ENCODE measurements at places on chromosomes 6 and 20.

DNA sequence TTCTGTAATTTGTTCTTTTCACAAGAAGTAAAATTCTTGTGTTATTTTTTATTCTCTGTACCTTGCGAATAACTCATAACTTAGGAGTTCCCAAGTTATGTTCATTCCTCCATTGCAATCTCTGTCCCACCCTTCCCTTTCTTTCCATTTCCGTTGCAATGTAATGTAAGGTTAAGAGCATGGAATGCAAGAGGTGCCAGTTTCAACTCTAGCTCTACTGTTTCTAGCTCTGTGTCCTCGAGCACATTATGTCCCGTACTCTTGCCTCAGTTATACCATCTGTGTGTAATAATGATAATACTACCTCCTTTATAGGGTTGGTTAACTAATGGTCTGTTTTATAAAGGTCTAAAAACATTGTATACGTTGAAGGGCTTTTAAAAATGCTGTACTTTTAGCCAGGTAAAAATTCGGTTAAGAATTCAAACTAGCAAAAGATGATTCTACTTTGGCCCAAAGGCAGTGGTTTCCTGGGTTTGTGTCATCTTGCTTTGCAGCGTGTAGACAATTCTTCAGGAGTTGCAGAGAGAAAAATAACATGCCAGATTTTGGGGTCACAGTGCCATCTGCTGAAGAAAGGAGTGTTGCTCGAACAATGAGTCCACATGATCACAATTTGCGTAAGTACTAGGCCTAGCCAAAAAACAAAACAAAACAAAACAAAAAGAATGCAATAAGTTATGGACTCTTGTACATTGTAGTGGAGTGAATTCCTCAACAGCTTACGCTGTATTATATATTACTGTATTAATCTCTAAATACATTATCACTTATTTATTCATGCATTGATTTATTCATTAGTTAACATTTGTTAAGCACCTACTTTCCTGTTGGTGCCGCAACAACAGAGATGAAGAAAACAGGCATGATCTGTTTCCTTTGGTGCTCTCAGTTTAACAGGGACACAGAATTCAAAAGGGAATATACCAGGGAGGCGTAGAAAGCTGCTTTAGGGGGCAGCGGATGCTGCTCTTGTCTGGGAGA, 10.0 kb upstream of the PFDN4 start:
- no peak for DNase-seq

- no peak for DNase-seq
Observed at GRCh38 chr6:157092736-157093135, 230.6 kb downstream of the TMEM242 start.

- DNase-seq, result no peak
Observed at GRCh38 chr6:117573006-117573680, 29.2 kb downstream of the GOPC start.

DNA sequence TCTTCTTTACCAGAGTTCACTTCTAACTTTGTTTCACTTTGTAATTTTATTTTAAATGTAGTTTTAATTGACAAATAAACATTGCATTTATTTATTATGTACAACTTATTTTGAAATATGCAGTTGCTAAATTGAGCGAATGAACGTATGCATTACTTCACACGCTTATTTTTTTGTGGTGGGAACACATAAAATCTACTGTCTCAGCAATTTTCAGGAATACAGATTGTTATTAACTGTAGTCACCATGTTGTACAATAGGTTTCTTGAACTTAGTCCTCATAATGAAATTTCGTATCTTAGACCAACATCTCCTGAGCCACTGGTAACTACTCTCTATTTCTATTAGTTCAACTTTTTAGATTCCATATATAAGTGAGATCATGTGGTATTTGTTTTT, 46.9 kb downstream of the NKAIN2 start:
- DNase-seq, result no peak

DNA sequence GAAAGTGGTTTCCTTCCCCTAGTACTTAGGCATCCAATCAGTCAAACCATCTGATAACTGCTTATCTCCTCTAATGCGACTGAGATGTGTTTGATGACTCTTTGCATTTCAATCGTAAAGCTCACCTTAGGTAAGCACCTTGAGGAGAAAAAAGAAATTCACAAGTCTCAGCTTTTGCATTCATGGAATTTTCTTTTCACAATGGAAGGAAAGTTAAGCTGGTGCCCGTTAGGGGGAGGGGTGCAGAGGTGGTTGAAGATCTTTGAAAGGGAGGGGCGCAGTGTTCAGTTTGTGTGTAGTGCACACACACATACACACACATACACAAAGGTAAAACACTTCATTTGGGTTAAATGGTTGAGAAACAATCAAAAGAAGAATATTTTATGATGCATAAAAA, 87.1 kb upstream of the SALL4 start:
- no peak for DNase-seq

DNA sequence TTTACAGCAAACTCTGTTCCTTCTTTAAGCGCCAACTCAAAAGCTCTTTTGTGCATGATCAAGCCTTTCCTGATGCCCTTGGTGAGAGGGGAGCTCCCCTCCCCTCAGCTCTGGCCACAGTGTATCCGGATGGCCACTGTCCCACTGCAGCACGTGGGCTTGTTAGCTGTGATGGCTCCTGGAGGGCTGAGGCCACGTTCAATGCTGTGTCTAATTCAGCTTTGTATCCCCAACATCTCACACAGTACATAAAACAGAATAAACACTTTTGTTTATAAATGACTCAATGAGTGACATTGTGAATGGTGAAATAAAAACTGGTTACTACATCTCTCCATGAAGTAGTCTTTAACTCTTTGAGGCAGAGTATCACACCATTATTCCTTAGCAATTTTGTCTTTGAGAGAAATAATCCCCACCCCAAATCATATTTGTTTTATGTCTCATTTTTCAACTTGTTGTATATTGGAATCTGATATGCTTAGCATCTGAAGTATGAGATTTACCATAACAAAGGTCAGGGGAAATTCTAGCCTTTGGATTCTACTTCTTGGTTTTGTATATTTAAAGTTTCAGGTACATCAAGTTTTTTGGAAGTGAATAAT, 44.5 kb downstream of the EDN1 start:
- no peak for DNase-seq

DNA sequence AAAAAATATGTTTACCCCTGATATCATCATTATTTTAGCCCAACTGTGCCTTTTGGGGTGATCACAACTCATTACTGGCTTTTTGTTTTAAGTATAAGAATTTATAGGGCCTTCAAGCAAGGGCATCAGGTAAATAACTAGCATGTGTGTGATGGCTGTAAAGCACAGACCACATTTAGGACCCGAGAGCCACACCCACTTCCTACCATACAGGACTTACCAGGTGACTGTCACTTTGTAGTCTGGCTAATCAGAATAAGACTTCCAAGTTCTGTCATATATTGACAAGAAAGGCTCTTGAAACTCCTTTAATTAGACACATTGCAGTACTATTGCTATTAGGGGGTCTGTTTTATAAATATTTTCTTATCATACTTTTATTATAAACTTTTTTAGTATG, 31.1 kb downstream of the TMEM242 start:
- DNase-seq, result no peak

DNA sequence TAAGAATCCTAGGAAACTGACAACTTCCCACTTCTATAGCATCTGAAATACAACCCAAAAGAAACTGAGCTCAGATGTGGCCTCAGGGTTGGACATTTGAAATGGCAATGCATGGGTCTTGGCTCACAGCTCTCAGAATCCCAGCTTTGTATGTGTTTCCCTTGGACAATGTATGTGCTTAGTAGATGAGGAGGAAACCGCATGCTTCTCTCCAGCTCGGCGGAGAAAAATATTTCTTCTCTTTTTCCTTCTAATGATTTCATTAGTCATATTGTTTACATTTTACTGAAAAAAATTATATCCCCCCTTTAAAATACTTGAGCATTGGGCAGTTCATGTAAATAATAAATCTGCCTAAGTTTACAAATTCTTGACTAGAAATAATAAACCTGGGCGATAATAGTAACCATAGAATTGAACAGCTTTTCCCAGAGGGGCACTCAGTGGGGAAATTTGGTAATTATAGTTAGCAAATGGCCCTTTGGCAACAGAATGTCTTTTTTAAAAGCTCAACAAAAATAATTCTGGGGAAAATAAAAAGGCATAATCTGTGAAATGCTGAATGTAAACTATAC, 55.3 kb downstream of the PFDN4 start:
- DNase-seq, result no peak

DNA sequence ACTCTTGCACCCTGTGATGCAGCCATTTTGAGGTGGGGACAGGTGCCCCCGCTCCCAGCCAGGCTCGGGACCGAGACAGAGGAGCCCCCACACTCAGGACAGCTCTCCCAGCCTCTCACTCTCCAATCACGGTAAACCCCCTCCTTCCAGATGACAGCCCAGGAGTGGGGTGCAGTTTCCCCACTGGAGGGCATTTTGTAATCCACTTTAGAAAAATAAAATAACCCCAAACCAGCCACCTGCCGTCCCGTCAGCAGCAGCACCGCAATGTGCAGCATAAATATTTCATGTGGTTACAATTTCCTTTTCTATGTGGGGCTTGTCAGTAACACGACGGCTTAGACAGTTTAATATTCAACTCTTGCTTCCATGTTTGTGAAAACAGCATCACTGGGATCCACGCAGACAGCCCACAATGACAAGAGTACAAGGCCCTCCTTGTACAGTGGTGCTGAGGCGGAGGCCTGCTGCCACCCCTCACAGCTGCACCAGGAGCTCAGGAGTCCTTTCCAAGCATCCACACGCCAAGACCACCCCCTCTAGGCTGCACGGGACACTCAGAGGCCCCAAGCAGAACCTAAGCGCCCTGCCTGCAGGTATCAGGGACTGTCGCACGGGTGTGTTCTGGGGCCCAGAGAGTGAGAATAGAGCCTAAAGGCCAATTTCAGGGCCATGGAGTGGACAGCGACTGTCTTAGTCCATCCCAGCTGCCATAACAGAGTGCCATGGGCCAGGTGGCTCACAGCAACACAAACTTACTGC, 116.7 kb downstream of the JPH2 start:
- peak; percentile 51 for DNase-seq

DNA sequence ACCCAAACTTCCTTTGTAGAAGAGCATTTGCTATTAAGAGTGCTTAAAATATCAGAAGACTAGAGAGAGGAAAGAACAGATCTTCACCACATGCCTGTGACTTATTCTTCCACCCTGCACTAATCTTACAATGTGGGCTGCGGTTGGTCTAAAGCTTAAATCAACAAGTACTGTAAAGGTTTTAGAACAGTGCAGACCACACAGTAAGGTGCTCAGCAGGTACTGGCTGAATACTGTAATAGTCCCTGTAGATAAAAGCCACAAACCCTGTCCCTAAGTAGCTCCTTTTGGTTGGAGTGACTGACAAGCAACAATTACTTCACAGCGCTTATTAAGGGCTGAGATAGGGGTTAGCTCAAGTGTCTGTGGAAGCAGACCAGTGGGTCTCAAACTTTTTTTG, 972 bp upstream of the PHF3 start:
- DNase-seq, result no peak

DNA sequence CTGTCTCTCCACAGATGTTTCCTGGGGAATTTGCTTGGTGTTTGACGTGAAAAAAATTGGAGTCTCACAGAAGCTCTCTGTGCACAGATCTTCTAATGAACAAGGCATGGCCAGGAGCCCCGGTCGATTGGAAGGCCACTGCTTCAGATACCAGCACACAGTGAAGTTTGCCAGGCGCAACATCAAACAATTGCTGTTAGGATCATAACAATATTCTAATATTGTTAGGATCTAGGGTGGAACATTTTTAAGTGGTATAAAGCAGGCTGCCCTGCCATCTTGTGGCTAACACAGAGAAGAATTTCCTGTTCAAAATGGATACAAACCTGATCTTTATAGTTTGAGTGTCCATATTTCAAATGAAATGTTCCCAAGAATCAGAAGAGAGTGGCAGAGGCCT, 64.1 kb downstream of the C6orf118 start:
- no peak for DNase-seq

GRCh38 chr6:13496513-13497190, 9.3 kb upstream of the GFOD1 start:
- no peak for DNase-seq

GRCh38 chr20:21518292-21518991, 4.6 kb upstream of the NKX2-2 start:
- DNase-seq, result no peak

DNA sequence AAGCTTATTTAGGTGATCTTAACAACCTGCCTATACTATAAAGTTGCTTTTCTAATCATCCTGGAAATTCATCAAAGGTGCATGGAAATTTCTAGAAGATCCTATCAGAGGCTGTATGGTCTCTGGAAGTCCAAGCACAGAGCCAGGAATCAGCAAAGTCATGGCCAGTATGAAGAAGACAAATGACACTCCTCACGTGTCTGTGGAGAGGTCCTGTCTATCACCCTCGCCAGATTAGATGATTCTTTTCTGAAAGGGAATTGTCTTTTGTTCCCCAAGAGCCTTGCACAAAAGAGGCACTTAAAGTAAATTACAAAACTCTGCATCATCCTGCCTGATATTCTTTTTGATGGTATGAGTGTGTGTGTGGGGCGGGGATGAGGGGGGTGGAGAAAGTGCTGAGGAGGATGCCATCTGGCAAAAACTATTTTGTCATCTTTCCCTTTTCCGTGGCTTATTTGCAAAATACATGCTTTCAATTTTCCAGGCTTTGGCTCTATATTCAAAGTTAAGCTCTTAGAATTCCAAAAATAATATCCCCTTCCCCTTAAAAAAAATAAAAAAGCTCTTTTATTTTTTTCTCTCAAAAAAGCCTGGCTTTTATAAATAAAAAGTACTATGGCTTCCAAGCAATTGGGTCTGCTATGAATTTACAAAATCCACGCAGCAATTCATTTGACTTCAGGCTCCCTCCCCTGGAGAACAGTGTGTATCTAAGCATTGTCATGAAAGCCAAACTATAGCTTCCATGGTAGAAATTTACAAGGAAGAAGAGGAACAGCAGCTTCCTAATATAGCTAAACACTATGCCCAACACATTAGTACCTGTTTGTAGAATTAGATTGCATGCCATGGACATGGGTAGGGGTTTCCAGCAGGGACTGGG, 185.2 kb upstream of the ARG1 start:
- no peak for DNase-seq

DNA sequence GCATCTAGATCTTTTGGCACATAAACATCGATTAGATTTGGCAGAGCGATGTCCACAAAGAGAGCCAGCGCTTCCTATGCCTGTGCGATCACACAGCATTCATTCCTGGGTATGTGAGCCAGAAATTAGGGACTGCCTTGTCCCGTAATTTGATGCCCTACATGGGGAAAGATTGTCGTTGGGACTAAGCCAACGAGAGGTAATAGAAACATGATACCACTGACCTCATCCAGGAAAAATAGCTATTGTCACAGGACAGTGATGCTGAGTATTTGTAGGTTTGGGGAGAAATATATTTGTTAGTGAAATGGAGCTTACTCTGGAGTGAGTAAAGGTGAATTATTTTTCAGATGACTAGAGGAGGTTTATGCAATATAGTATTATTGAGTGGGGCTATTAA, 154.0 kb downstream of the TSHZ2 start:
- DNase-seq, result no peak

DNA sequence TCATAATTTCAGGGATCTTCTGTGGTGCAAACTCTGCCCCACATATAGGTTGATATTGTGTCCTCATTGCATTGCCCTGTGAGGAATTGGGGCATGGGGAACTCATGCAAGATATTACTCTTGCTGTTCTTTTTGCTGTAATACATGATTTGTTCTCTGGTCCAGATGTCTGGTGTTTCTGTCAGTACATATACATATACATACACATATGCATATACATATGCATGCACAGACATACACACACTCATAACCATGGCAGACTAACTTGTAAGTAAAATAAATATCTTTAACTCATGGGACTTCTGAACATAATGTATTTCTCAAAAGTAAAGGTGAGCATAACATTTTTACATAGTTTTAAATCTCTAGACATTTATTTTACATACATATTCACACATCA, 438.3 kb downstream of the CD109 start:
- no peak for DNase-seq

All from activated CD4-positive, alpha-beta T cell treated with anti-CD3 and anti-CD28 coated beads, Interleukin-2, amount 50 U/mL, for 1 hour (primary cell).